ENCODE measurements at places on chromosomes 4 and X.

DNA sequence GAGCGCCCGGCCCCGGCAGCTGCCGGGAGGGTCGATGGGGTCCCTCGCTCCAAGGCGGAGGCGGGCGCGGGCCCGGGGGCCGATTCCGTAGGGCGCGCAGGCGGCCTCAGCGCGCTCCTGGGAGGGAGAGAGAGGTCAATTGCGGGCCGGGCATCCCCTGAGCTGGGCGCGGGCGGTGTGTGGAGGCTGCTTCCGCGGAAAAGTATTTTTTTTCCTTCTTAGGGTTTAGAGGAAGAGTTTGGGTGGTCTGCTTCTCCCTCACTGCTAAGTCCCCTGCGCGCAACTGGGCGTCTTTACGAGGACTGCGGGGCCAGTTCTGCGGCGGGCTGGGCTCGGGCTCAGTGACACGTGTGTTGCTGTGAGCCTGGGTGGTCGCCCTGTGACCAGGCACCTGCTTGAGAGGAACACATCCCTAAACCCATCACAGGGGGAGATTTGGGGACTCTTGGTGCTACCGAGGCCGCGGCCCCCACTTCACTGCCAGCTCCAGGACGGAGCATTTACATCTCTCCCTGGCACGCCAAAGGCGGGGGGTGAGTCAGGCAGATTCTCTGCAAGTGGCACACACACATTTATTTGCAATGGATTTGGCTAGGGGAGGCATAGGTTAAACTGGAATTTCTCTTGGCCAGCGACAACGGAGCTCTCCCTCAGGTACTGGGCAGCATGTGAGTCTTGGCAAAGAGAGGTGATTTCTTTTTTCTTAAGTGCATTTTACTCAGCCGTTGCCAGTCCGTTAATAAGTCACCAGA is 151.2 kb upstream of the SLC4A4 start:
- peak; percentile 54 for DNase-seq

GRCh38 chr4:27048429-27049238 is 188.0 kb downstream of the STIM2 start:
- peak; percentile 18 for DNase-seq

GRCh38 chr4:7173841-7174449 is 18.4 kb upstream of the SORCS2 start:
- no peak for DNase-seq

- no peak for DNase-seq
These were observed 59.3 kb downstream of the WDFY3 start for GRCh38 chr4:84907145-84907544.

DNA sequence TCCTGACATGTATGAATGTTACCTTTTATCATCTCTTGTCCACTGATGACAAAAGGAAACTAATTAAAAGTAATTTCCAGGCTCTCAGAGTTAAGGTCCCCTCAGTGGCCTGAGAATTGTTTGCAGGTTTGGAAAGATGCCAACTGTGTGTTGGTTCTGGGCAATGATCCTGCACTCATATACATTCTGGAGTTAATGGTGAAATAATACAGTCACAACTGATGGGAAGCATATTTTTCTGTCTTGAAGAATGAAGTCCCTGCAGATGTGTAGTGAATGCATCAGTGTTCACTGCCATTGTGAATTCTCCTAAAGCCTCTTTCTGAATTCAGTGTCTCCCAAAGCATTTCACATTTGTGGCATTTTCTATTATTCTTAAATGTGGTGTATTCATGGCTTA is 238.1 kb upstream of the PPP1R2C start:
- no peak for DNase-seq

DNA sequence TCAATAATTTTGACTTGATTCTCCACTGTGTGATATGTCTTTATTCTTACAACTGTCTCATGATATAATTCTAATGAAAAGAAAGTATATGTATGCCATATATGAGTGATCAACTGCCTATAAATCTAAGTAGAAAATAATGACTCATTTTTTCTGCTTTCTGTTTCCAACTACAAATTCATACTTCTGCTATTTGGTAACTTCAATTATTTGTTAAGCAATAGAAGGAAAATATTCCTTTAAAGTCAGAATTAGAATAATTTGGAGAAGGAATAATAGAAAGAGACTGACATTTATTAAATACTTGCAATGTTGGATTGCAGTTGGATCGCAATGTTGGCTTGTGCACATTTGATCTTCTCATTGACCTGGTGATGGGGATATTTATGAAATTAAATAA is 204.2 kb upstream of the PACRGL start:
- DNase-seq = no peak

GRCh38 chr4:144647095-144647561 is 1.2 kb downstream of the HHIP start:
- peak; percentile 29 for DNase-seq

Measured in urothelium cell line (cell line).